Mesenteric fat pad (tissue), 1 donor: ENCODE measurements at places on chromosomes 11 and 22.

- DNase-seq, result no peak
These were observed 65.8 kb upstream of the MS4A8 start for GRCh38 chr11:60633645-60634044.

DNA sequence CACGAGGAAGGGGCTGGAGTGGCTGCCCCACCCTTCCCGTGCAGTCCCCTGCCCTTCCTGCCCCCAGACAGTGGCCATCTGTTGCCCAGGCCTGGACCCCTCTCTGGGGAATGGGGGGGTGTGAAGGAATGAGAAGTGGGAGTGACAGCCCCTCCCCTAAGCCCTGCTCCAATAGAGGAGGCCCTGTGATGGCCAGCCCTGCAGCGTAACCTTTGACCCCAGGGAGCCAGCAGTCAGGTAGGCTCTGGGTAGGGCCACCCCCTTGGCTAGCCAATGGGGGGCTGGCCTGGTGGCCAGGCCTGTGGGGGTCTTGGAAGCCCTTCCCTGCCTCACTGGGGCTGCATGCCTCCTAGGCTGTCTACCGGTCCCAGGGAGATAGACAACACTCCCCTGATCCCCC, 6.6 kb downstream of the FLRT1 start:
- no peak for DNase-seq

GRCh38 chr11:133955945-133956421, 785 bp downstream of the IGSF9B start:
- DNase-seq, result no peak

DNA sequence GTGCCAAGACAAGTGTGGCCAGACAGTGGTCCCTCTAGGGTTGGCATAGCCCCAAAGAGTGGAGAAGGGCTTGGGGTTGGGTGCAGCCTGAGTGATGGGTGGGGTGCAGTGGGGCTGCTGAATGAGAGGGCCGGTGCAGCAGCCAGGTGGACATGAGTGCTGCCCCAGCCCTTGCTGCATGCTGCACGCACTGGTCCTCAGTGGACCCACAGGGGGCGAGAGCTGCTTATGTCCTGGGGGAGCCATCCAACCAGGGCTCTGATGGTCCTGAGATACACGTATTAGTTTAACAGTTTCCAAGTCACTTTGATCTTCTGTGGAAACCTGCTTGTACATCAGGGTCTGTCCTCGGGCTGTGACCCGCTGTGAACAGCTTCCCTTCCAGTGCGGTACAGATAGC, 23.9 kb upstream of the ACR start:
- no peak for DNase-seq

DNA sequence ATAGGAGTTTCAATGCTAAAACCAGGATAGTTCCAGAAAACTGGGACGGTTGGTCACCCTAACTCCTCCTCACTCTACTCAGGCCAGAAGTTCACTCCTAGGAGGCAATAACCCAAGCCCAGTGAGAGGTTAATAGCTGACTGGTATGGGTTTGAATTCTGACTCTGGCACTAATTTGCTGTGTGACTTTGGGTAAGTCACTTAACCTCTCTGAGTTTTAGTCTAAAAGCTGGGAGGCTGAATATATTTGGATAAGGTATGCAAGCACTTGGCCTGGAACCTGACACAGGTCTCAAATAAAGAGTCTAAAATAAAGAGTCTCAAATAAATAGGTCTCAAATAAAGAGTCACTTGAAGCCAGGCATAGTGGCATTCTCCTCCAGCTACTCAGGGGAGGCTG, 6.2 kb upstream of the SEC14L6 start:
- DNase-seq, result no peak

- no peak for DNase-seq
These were observed 5.8 kb downstream of the ARSA start for GRCh38 chr22:50621948-50622722.
